ENCODE measurements at places on chromosomes 12 and 14.

DNA sequence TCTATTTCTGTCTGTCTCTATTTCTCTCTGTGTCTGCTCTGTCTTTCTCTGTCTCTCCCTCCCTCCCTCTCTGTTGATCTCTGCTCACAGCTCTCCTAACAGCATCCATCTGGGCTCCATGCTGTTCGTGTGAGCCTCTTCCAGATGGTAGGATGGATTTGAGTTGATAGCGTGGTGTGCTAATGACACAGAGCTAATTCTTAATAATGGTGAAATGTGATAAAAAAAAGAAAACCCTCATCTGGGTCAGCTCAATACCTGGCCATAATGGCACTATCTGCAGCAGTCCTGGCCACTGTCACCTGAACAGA lies 96.4 kb downstream of the AACS start:
- DNase-seq, result no peak

- DNase-seq, result no peak
Measured at GRCh38 chr12:22986997-22987396, 362.0 kb downstream of the ETNK1 start.

GRCh38 chr14:54680651-54681050 lies 113.7 kb downstream of the SAMD4A start:
- DNase-seq, result no peak

GRCh38 chr12:6569312-6569711 lies 1.2 kb upstream of the NOP2 start:
- DNase-seq, result no peak

GRCh38 chr14:101473795-101474562 lies 87.3 kb upstream of the DIO3 start:
- no peak for DNase-seq

GRCh38 chr14:99733211-99733539 lies 49.1 kb downstream of the CYP46A1 start:
- DNase-seq, result no peak

DNA sequence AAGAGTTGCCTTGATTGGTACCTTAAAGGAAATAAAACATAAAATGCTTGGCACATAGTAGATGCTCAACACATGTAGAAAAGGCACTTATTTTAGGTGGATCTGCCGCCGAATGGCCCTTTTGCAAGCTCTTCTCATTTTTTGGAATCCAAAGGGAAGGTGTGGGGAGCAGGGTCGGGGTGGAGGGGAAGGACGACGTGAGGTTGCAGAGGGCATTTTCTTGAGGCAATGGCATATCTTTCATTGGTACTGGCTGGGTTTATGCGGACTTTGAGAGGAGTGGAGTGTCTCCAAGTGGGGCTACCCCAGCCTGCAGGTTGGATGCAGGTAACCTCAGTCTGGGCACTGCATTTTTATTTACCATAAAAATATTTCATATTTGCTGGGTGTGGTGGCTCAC lies 8.1 kb downstream of the RTL1 start:
- DNase-seq, result no peak

- DNase-seq, result no peak
Measured at GRCh38 chr14:21308132-21308478, 28.2 kb downstream of the RPGRIP1 start.

- no peak for DNase-seq
Measured at GRCh38 chr14:89236851-89237250, 180.2 kb downstream of the FOXN3 start.

GRCh38 chr14:102375119-102375518 lies 12.4 kb downstream of the TECPR2 start:
- no peak for DNase-seq

DNA sequence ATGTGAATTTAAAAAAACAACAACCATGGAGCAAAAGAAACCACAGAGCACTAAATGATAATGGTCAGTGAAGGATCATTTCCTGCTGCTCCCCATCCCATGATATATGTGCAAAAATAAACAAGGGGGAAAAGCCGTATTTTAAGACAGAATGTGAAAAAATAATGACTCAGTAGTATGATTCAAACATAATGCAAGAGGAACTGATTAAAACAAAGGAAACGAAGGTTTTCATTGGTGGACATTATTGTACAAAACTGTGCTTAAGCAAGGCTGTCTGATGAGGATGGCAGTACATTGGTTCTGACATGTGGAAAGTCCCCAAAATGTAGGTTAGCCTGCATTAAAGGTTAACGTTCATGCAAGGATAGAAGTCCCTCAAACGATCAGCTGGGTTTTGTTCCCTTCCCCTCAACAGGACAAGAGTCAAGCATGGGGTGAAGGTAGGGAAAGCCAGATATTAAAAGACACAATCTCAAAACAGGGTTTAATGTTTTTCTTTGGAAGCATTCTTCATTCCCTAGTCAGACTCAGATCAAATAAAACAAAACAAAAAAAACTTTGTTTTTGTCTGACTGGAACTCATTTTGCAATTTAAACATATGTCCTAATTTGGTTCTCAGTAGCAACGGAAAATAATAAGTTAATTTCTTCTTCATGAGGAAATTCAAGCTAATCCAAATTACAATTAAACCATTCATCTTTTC lies 26.3 kb upstream of the PTGDR start:
- no peak for DNase-seq
